Activated T-cell treated with anti-CD3 and anti-CD28 coated beads, Interleukin-2, amount 50 U/mL, for 72 hours (primary cell): ENCODE measurements at places on chromosomes 6 and 20. TPM values are rescaled to one million over a fixed set of nuclear protein-coding genes. Genes with fewer than 3 reads are reported as not detected.

Gene HLA-DOA
- total RNA-seq = 3.1 TPM

Gene SEC63
- total RNA-seq = 105 TPM

Gene TMEM200A
- 0.67 TPM for total RNA-seq

DNA sequence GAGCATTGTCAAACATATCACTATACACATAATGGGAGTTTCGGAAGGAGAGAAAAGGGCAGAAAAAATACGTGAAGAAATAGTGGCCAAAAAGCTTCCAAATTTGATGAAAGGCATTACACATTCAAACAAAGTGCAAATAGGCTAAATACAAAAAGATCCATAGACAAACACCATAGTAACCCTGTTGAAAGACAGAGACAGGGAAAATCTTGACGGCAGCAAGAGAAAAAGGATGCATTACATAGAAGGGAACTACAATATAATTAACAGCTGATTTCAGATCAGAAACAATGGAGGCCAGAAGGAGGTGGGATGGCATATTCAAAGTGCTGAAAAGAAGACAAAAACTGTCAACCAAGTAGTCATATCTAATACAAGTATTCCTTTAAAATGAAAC is 170.8 kb downstream of the MRPL14 start:
- H3K4me3 ChIP-seq = no peak overlapping the region
- H3K4me1 ChIP-seq = no peaks in the 10 kb centered on the region
- H3K36me3 ChIP-seq = no peaks in the 10 kb centered on the region
- no peak for DNase-seq
- H3K27me3 ChIP-seq = peaks cover 33% of the 10 kb centered on the region
